ENCODE measurements at places on chromosomes 7 and 10. TPM values are rescaled to one million over a fixed set of nuclear protein-coding genes. Genes with fewer than 3 reads are reported as not detected.

- H3K4me3 ChIP-seq = peak overlapping the region; percentile 94
- DNase-seq = no peak
- H3K27ac ChIP-seq = no peak overlapping the region
- no peaks in the 10 kb centered on the region for H3K27me3 ChIP-seq
These were observed 1.8 kb downstream of the AP4M1 start for GRCh38 chr7:100102950-100103840.

GRCh38 chr7:106329971-106330733 lies 45.4 kb upstream of the NAMPT start:
- H3K27ac ChIP-seq = peak overlapping the region; percentile 14
- peaks cover 19% of the 10 kb centered on the region for H3K4me1 ChIP-seq
- H3K27me3 ChIP-seq = peaks cover 2% of the 10 kb centered on the region
- peak overlapping the region; percentile 29 for H3K4me3 ChIP-seq
- no peaks in the 10 kb centered on the region for H3K36me3 ChIP-seq

DNA sequence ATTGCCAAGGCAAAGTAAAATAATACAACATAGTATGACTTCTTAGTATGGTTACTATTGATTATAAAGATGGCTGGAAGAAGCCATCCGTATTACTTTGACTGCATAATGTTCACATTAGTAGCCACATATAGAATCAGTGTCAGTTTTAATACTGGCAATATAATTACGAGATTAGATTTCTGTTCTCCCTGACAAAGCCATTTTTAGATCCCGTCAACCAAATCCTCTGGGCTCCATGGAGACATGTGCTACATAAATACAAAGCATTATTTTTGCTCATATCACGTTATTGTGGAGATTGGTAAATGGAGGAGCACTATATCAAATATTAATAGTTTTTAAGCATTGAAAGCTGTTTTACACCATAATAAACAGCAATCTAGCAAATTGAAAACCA lies 124.0 kb downstream of the MAGI2 start:
- H3K4me1 ChIP-seq = no peaks in the 10 kb centered on the region
- H3K27me3 ChIP-seq = no peaks in the 10 kb centered on the region
- DNase-seq = no peak
- H3K36me3 ChIP-seq = no peaks in the 10 kb centered on the region
- no peak overlapping the region for H3K27ac ChIP-seq

- H3K4me1 ChIP-seq = no peaks in the 10 kb centered on the region
- no peak overlapping the region for H3K4me3 ChIP-seq
- no peaks in the 10 kb centered on the region for H3K36me3 ChIP-seq
- no peak overlapping the region for H3K27ac ChIP-seq
- peaks cover 2% of the 10 kb centered on the region for H3K27me3 ChIP-seq
These were observed 20.6 kb downstream of the LYZL1 start for GRCh38 chr10:29309465-29309864.

DNA sequence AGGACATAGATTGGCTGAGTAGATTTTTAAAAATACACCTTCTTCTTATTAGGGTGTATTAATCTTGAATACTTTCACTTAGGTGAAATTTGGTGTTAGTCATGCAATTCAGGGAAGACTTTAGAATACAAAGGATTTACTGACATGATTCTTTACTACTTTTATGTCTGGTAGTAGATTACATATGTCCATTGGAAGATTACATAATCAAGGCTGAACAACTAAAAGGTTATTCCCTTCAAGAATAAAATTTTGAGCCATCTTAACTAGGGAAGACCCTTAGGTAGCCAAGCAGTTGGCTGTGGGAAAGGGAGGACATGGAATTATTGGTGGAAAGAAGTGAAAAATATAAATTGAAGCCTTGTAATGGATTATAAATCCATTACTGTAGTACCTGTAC lies 165.0 kb downstream of the ITGB1 start:
- H3K36me3 ChIP-seq = no peaks in the 10 kb centered on the region
- H3K27ac ChIP-seq = no peak overlapping the region
- peaks cover 2% of the 10 kb centered on the region for H3K27me3 ChIP-seq
- DNase-seq = no peak
- H3K4me3 ChIP-seq = no peak overlapping the region

DNA sequence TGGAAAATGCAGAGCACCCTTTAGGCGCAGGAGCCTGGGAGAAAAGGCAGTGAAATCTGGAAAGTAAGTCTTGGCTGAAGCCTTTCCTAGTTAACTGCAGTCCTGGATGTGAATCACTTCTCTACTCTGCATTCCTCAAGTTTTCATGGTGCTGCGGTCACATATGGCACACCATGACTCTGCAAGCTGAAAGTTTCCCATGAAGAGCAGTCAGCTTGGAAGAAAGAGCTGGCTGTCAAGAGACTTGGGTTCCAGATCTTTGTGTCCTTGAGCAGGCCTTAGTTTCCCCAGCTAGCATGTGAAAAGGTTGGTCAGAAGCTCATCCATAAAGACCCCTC lies 548.3 kb downstream of the SORCS3 start:
- H3K4me1 ChIP-seq = no peaks in the 10 kb centered on the region
- no peak for DNase-seq
- H3K4me3 ChIP-seq = no peak overlapping the region
- H3K36me3 ChIP-seq = no peaks in the 10 kb centered on the region
- no peak overlapping the region for H3K27ac ChIP-seq
- no peaks in the 10 kb centered on the region for H3K27me3 ChIP-seq

DNA sequence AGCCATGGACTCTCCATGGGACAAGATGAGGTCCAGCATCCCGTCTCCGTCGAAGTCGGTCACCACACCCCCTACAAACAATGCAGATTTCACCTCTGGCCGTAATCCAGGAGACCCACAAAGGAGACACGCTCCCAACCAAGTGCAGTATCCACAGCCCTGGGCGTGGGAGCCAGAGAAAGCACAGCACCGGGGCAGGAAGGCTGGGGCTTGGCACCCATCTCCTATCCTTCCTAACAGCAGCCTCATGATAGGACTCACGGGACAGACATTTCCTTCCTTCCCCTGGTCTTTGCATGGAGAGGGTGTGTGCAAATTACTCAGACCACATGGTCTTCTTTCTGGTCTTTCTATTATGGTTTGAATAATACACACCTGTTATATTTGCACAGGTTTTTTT lies 46.3 kb downstream of the GOLGA7B start:
- no peaks in the 10 kb centered on the region for H3K36me3 ChIP-seq
- peaks cover 5% of the 10 kb centered on the region for H3K27me3 ChIP-seq
- no peak for DNase-seq
- no peak overlapping the region for H3K4me3 ChIP-seq

- H3K4me1 ChIP-seq = no peaks in the 10 kb centered on the region
- no peaks in the 10 kb centered on the region for H3K36me3 ChIP-seq
- H3K27me3 ChIP-seq = no peaks in the 10 kb centered on the region
- no peak overlapping the region for H3K27ac ChIP-seq
- H3K4me3 ChIP-seq = no peak overlapping the region
These were observed 754.0 kb upstream of the GALNT17 start for GRCh38 chr7:70377957-70378356.

GRCh38 chr7:80794631-80795573 lies 123.9 kb downstream of the SEMA3C start:
- no peaks in the 10 kb centered on the region for H3K4me1 ChIP-seq
- no peak overlapping the region for H3K27ac ChIP-seq
- no peaks in the 10 kb centered on the region for H3K27me3 ChIP-seq
- no peaks in the 10 kb centered on the region for H3K36me3 ChIP-seq
- no peak overlapping the region for H3K4me3 ChIP-seq

- H3K4me3 ChIP-seq = no peak overlapping the region
- H3K27me3 ChIP-seq = no peaks in the 10 kb centered on the region
- H3K27ac ChIP-seq = no peak overlapping the region
- H3K4me1 ChIP-seq = no peaks in the 10 kb centered on the region
- no peaks in the 10 kb centered on the region for H3K36me3 ChIP-seq
These were observed 168.1 kb downstream of the PRKG1 start for GRCh38 chr10:51242393-51242792.

DNA sequence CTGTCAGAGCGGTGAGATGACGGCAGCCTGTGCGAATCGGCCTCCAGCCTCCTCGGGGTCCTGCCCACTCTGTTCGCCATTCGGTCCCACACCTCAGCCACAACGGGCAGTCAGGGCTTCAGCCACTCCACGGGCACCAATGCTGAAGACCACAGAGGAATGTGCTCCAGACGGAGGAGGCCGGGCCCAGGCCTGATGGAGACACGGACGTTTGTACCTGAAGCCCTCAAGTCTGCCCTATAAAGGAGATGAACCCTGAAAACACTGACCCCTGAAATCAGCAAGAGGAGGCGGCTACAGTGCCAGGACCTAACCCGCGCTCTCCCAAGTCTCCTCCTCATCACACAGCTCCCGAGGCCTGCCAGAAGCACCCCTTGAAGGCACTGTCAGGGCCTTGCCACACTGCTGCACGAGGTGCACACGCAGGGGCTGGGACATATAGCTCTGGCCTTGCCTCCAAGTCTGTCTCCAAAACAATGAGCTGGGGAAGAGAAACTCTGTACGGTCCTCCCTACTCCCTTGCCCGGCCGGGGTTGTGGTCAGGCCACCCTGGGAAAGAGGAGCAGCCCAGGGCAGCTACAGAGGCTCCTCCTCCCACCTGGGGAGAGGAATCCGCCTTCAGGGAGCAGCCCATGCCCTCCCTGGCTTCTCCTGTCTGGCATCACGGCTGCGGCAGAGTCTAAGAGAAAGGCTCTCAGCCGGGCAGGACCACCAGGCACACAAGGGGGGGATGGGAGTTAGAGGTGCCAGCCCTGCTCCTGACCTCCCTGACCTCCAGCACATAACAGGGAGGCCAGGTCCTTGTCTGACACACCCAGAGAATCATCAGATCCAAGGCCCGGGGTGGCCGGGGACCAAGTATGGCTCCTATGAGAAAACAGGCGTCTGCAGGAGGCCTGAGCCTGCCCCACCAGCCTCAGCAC lies 310.1 kb downstream of the PTPRN2 start:
- no peak overlapping the region for H3K4me3 ChIP-seq
- no peak overlapping the region for H3K27ac ChIP-seq
- H3K36me3 ChIP-seq = no peaks in the 10 kb centered on the region
- DNase-seq = no peak

DNA sequence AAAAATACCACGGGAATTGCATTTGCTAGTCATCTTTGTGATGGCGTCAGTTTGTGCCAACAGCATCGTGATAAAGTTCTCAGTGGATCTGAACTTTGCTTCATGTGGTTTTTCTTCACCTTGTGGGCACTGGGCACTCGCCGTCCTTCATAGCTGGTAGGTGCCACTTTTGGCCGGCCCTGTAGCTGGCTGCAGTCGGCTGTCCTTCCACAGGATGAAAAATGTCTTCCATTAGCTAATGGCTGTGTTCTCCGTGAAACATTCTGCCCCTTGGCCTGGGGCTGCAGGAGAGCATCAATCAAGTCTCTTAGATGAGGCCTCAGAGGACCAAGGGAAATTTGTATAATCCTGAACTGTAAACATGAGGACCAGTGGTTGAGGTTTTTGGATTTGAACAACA lies 145.3 kb downstream of the DYNC1I1 start:
- H3K4me1 ChIP-seq = peaks cover 6% of the 10 kb centered on the region
- H3K27me3 ChIP-seq = peaks cover 10% of the 10 kb centered on the region
- H3K27ac ChIP-seq = no peak overlapping the region
- no peaks in the 10 kb centered on the region for H3K36me3 ChIP-seq
- no peak for DNase-seq

GRCh38 chr10:6114805-6115341 lies 26.0 kb downstream of the RBM17 start:
- no peak for DNase-seq
- no peaks in the 10 kb centered on the region for H3K27me3 ChIP-seq
- peak overlapping the region; percentile 84 for H3K27ac ChIP-seq
- peaks cover 49% of the 10 kb centered on the region for H3K36me3 ChIP-seq
- H3K4me3 ChIP-seq = no peak overlapping the region
- H3K4me1 ChIP-seq = peaks cover 37% of the 10 kb centered on the region

- peaks cover 13% of the 10 kb centered on the region for H3K4me1 ChIP-seq
- peaks cover 30% of the 10 kb centered on the region for H3K36me3 ChIP-seq
- peak overlapping the region; percentile 92 for H3K27ac ChIP-seq
- peak; percentile 65 for DNase-seq
These were observed 1.1 kb downstream of the TRRAP start for GRCh38 chr7:98879198-98879978.

GRCh38 chr10:127315888-127316287 lies 119.5 kb upstream of the INSYN2A start:
- H3K4me1 ChIP-seq = no peaks in the 10 kb centered on the region
- H3K4me3 ChIP-seq = no peak overlapping the region
- no peak for DNase-seq
- no peaks in the 10 kb centered on the region for H3K36me3 ChIP-seq

GRCh38 chr7:57216340-57216739 lies 84.1 kb upstream of the ZNF479 start:
- H3K4me1 ChIP-seq = no peaks in the 10 kb centered on the region
- H3K36me3 ChIP-seq = peaks cover 9% of the 10 kb centered on the region
- no peak for DNase-seq
- no peak overlapping the region for H3K27ac ChIP-seq

- peaks cover 16% of the 10 kb centered on the region for H3K4me1 ChIP-seq
- no peak for DNase-seq
- no peak overlapping the region for H3K27ac ChIP-seq
- H3K36me3 ChIP-seq = peaks cover 71% of the 10 kb centered on the region
- H3K4me3 ChIP-seq = no peak overlapping the region
- H3K27me3 ChIP-seq = no peaks in the 10 kb centered on the region
These were observed 10.1 kb downstream of the CALHM2 start for GRCh38 chr10:103442031-103442461.

DNA sequence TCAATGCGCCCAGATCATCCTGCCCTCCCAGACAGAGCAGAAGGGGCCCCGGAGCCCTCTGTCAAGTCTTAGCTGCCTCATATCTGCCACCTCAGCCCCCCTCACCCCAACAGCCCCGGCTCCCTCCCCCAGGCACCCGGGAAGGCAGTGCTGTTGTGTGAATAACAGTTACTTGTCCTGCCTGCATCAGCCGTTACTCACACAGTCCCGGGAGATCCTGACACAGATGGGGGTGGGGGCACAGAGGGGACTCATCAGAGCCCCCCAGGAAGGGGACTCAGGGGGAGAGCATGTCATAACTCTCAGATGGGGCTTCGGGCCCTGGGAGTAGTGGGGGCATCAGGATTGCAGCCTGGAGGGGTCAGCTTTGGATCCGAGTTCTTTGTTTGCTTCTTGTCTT lies 12.4 kb upstream of the SERPINE1 start:
- no peak overlapping the region for H3K4me3 ChIP-seq
- no peak overlapping the region for H3K27ac ChIP-seq
- H3K4me1 ChIP-seq = no peaks in the 10 kb centered on the region
- no peak for DNase-seq
- peaks cover 7% of the 10 kb centered on the region for H3K27me3 ChIP-seq

DNA sequence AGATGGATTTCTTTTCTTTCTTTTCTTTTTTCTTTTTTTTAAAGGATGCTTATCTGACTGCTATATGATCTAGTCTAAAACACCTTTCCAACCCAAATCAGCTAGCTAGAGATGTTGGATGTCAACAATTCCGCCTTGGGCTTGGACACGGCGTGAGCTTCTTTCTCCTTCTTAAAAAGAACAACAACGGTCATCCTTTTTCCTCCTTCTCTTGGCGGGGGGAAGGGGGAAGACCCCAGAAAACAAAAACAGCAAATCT lies 1.0 kb downstream of the BEND7 start:
- no peaks in the 10 kb centered on the region for H3K36me3 ChIP-seq
- no peak overlapping the region for H3K27ac ChIP-seq
- peaks cover 67% of the 10 kb centered on the region for H3K27me3 ChIP-seq
- H3K4me3 ChIP-seq = peak overlapping the region; percentile 63
- H3K4me1 ChIP-seq = peaks cover 7% of the 10 kb centered on the region

Gene NPY
- total RNA-seq = not detected

Gene RTKN2
- total RNA-seq = 3.7 TPM

Gene TFPI2
- not detected for total RNA-seq

Gene IGFBP3
- total RNA-seq = 1.3 TPM

Gene OR2A42
- total RNA-seq = not detected

Gene CTAGE6
- not detected for total RNA-seq

Data from activated T-helper 1 cell treated with anti-CD3 and anti-CD28 coated beads, Interleukin-12 subunit alpha, Interleukin-12 subunit beta, Interleukin-2, Interleukin-4 antibody, amounts not matched to agents 30 ng/mL and 10 ng/mL and 1 ng/mL, durations not matched to agents 14 hours and 24 hours and 36 hours (primary cell).